ENCODE measurements at places on chromosomes 1 and 21. TPM values are rescaled to one million over a fixed set of nuclear protein-coding genes. Genes with fewer than 3 reads are reported as not detected.
A peak's percentile ranks its signal among the peaks of the same experiment; 100 is the strongest.

Gene ZNF326
- 15.5 TPM for total RNA-seq

Gene MTARC1
- total RNA-seq = not detected

Gene COL8A2
- total RNA-seq = not detected

Gene TMEM51
- not detected for total RNA-seq

Gene LCE5A
- total RNA-seq = not detected

Gene LDLRAD1
- not detected for total RNA-seq

Gene KRTAP19-4
- total RNA-seq = not detected

Gene IARS2
- total RNA-seq = 54.9 TPM

Gene MUL1
- 21.0 TPM for total RNA-seq

Gene C1orf210
- total RNA-seq = not detected

Gene SPATA45
- not detected for total RNA-seq

Gene TTC22
- total RNA-seq = 20.9 TPM

Gene HS2ST1
- total RNA-seq = 20.4 TPM

- no peak for DNase-seq
These were observed 28.9 kb downstream of the CNST start for GRCh38 chr1:246595146-246595545.

- DNase-seq = no peak
These were observed 258.9 kb downstream of the HHAT start for GRCh38 chr1:210587566-210587965.

DNA sequence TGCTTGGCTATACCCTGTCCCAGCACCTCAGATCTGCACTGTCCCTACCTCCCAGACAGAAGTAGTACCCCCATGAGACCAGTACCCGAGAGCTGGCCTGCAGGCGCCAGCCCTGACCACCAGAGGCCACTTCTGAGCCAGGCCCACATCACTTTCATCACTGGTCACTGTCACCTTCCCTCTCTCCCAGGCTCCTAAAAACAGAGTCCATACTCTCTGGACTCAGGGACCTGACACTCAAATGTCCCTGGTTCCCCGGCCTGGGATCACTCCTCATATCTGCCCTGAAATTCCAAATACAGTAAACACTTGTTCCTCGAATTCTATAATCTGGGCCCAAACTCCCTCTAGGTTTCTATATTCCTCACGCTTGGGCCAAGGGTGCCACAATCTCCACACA, 18.7 kb downstream of the TMEM53 start:
- DNase-seq = no peak

DNA sequence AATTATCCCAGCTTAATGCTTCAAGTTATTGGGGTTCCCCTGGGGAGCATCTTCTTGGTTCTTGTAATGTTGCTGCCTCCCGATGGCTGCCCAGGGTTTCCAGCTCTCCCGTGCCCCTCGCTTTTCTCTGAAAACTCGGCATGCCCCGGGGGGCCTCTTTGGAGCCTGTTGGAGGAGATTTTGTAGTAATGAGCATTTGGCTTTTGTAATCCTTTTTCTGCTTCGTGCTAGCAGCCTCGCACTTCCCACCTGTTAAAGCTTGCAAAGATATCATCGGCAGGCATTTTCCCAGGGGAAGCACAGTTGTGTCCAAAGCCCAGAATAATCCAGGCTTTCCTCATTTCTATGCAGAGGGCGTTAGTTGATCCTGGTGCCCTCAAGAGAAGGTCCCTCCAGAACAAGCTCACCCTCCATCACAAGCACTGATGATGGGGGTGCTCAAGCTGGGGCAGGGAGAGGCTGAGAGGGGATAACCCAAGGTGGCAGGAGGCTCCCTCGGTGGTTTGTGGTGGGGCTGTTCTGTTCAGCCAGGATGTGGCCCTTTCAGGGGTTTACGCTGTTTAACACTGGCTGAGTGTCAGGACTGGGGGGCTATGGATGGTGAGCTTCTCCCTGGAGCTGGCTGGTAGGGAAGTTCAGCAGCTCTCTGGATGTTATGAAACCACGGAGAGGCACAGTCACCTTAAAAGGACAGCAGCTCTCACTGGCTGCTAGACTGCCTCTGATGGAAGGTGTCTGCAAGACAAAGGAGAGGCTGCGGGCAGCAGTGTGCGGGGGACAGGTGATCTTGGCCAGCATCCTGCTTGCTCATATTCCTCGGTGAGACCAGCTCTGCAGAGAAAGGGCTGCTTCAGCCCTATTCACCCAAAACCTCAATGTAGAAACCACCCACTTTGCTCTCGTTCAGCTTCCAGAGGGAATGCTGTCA, 477.1 kb upstream of the VAMP3 start:
- DNase-seq = no peak

- DNase-seq = peak; percentile 37
These were observed 29.2 kb downstream of the SOX13 start for GRCh38 chr1:204102029-204102611.

DNA sequence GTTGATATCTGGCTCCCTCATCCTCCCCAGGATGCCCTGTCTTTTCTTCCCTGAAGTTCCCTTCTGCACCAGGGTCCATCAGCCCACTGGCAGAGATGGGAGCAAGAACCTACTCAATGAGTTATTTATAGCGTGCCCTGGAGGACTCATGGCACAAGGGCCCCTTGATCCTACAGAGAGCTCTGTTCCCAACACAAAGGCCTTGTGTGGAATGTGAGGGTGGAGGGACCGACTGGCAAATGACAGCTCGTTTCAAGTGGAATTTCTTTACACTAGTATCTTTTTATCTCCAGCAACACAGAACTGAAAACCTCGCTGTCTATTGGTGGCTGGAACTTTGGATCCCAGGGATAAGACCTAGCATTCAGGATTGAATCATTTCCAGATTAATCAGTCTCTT, 22.4 kb downstream of the CHI3L2 start:
- no peak for DNase-seq

- no peak for DNase-seq
These were observed 96.6 kb downstream of the WDR4 start for GRCh38 chr21:42782723-42783242.

DNA sequence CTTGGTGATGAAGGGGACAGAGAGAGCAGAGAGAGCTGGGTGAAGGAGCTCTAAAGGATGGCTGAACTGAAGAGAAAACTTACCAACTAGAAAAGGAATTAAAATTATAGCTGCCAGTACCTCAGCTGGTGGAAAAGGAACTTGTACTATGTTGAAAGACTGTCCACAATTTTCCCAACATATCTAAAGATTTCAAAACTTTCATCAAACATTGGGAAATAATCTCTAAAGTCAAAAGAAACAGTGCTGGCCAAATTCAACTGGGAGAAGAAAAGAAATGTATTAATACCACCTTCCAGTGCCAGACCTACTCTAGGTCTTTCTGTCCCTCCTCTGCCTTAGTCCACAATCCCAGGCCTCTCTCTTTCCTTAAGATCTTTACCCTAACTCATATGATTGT, 6.1 kb downstream of the SMG5 start:
- no peak for DNase-seq

DNA sequence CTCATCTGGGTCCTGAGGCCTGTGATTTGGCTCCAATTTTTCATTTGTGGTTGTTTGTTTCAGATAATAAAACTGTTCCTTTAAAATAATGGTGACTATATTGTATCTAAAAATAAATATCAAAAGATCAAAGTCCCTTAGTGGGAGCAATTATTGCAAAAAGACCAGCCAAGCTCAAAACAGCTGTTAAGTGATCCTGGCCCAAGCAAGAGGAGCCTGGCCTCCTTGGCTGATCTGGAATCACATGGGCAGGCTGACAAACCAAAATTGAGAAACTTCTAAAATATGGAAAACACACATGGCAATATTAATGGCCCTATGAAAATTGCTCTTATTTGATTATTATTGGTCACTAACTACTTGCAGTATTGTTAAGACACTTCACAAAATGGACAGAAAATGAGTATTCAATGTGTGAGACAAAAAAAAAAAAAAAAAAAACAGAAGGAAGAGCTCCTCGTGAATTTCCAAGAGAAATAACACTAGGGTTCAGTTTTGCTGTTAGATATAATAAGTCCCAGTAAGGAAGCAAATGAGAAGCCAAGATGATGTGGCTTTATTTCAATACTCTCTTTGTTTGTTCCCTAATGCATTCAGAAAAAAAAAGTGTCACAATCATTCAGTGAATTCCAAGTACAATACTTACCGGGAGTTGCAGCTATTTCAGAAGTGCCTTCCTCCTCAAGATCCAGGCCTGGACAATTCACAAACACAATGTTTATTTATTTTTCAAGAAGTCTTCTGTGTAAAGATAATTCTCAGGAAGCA, 105.1 kb downstream of the SEC16B start:
- no peak for DNase-seq

DNA sequence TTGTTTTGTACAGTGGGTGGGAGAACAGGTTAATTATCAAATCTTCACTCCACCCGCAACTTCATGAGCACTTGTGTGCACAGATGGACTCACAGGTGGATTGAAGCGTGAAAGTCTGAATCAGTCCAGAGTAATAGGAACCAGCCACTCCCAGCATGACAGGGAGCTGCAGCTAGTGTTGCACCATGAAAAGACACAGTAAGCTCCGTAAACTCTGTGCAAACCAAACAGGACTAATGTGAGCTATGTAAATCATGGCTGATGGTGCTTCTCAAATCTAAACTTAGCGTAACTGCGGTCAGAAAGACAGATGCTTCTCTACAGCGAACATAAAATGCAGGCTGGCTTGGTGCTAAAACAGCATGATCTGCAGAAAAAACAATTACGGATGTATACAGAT, 114.4 kb downstream of the CENPF start:
- DNase-seq = no peak

DNA sequence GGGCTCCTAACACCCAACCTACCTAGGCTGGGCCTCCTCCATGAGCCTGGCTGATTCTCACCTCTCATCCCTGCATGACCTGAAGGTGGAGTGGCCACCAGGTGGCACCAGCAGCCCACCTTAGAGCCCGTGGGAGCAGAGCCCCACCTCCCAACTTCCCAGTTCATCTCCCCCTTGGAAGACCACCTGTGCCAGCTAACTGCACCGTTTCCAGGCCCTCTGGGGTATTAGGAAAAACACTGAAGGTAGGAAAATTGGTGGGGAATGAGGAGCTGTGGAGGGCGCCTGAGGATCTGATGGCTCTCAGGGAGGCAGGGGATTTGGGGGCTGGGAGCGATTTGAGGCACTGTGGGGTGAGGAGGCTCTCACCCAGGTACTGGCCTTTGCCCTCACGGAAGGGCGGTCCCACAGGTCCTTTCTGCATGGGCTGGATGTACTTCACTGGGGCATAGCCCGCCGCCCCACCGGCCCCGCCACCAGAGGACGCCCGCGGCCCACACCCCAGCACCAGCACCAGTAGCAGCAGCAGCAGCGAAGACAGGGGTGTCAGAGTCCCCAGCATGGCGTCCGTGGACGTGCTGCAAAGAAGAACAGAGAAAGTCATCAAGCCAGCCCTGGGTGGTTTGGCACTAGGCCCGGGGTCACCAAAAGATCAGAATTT, 11.1 kb downstream of the ADPRS start:
- peak; percentile 78 for DNase-seq

- no peak for DNase-seq
These were observed 96.8 kb upstream of the RUNX3 start for GRCh38 chr1:25026730-25027450.

DNA sequence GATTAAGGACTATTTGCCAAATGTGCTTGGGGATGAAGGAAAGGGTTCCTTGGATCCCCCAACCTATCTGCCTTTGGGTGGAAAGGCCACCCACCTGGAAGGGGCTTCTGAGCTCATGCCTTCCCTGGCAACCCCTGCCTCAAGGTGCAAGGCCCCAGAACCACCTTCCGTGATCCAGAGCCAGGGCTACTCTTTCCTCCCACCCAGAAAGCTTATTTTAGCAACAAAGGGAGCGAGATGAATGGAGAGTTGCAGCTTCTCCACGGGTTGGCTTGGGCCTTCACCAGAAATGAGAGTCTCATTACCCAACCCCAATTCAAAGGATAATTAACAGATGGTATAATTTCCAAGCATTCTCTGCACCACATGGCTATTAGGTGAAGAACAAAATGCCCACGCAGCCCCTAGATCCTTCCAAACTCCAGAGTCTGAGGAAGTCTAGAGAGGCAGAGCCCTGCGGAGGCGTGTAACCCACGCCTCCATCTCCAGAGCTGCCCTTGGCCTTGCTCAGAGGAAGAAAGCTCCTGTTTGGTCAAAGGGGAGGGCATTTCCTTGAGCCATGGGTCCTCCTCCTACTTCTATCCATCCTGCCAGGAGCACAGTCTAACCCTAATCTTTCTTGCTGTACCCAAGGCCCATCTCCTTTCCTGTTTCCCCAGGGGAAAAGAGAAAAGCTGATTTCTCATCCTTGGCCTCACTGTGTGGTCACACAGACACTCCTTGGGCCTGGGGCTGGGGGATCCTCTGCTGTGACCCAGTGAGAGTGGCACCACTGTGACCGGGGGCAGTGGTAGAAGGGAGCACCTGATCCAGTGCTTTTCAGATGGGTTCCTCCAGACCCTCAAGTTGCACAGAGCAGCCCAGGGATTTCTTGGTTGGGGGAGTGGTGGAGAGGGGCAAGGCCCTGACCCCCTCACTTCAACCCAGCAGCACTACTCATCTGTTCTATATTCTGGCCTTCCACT, 1.7 kb upstream of the CELSR2 start:
- no peak for DNase-seq

DNA sequence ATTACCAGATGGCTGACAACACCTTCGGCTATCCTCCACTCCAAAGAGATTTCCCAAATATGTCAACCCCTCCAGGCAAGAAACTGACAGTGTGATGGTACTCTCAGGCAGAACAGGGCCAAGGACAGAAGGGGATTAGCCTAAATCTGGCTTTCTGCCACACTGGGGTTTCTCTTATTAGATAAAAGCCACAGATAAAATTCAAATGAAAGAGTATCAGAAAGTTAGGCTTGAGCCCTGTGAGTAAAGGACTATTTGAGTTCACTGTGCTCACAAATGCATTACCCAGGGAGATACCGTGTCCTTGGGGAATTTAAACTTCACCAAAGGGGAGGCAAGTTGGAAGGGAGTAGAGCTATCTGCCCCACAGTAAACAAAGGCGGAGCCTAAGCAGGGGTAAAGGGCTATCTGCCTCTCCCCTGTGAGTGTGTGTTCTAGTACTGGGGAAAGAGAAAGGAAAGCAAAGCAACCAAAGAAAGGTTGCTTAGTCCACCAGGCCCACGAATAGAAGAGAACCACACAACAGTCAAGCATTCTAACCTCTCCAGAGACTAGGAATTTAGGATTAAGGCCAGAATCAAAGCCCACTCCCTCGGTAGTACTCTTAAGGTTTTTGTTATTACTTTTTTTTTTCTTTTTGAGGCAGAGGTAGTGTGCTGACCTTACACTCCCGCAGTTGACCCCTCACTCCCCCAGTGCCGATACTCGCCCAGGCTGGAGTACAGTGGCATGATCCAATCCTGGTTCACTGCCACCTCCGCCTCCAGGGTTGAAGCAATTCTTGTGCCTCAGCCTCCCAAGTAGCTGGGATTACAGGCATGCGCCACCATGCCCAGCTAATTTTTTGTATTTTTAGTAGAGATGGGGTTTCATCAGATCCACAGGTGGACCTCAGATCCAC, 12.7 kb downstream of the TPM3 start:
- DNase-seq = no peak

GRCh38 chr1:94048413-94049164, 72.4 kb downstream of the ABCA4 start:
- no peak for DNase-seq

- DNase-seq = no peak
These were observed 21.8 kb upstream of the HSD3B1 start for GRCh38 chr1:119485201-119485600.

GRCh38 chr1:94634977-94635416, 93.4 kb upstream of the F3 start:
- no peak for DNase-seq

Data from activated CD4-positive, alpha-beta memory T cell treated with anti-CD3 and anti-CD28 coated beads, Interleukin-2, amount 10 ng/mL, durations not matched to agents 7 days and 5 days (primary cell).